NCI-H187 (cell line): ENCODE measurements at places on chromosomes 12 and 14.

DNA sequence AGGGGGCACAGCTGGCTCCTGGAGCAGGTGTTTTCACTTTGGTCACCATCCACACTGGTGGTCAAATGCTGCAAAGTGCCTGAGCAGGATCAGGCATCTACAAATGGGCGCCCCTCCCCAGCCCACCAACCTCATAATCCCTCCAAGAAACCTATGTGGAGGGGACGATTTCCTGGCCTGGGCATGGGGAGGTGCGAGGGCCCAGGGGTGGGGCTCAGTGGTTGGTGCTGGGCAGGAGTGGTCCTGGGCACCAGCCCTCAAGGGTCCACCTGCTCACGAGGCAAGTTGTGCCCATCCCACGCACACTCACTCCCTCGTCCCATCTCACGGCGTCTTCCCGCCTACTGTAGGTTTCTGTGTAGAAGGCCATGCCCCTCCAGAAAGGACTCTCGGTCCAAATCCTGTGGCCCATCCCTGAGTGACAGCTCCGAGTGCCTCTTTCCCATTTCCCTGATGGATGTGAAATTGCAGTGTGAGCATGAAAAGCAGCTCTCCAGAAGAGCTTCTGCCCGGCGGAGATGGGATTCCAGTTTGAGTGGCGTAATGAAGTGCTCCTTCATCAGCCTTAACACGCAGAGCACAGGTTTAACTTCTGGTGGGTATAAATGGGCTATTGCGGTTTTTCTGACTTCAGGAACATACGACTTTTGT lies 36.9 kb downstream of the SLC15A4 start:
- peak; percentile 76 for DNase-seq

DNA sequence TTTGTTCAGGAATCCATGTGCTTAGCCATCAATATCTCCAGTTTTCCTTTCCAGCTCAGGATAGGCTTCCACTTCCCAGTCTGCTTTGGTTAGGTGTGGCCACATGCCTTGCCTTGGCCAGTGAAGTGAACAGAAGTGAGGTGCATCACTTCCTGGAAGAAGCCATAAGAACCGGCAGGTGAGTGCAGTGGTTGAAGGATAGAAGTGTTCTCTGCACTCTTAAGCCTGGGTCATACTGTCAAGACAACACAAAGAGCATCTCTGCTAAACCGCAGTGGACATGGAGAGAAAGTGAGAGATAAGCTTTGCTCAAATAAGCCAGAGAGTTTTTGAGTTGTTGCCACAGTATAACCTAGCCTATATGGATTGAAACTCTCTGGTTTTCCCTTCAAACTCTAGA lies 11.4 kb downstream of the GNG2 start:
- no peak for DNase-seq

GRCh38 chr12:119885549-119885948 lies 8.4 kb upstream of the CIT start:
- DNase-seq = no peak

GRCh38 chr12:116384691-116385485 lies 107.4 kb upstream of the MED13L start:
- no peak for DNase-seq

- DNase-seq = no peak
These were observed 74.1 kb downstream of the PLXNC1 start for GRCh38 chr12:94222351-94223084.

DNA sequence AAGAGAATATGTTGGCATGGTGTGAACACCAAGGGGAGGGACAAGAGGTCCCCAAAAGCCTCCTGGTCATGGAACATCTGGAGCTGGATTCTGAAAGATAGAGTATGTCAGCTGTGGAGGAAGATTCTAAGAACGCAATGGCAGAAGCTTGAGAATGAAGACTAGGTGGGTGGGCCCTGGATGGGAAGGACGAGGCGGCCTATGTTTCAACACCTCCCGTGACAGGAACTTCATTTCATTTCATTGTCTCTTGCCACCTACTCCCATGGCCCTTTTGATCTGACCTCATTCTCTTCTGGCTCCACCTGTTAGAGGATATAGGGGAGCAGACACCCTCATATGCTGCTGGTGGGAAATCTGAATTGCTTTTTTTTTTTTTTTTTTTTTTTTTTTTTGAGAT lies 3.3 kb downstream of the UNG start:
- DNase-seq = no peak

GRCh38 chr14:96139879-96140278 lies 64.8 kb upstream of the BDKRB2 start:
- no peak for DNase-seq

GRCh38 chr12:15629108-15629507 lies 160.1 kb downstream of the EPS8 start:
- DNase-seq = no peak

DNA sequence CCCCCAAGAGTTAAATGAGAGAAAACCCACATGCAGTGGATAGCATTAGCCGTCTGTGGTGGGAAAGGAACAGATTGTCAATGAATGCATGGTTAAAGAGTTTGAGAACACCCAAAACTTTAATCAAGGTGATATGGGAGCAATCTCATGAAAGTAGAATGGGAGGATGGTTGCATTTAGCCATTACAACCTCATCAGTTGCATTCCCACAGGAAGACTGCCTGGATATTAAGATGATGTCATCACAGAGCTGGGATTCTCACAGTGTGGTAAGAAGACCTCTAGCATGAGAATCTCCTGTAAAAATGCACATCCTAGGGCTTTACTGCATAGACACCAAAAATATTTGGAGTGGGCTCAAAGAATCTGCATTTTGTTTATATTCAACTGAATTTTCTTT lies 284.9 kb downstream of the RGS6 start:
- no peak for DNase-seq

DNA sequence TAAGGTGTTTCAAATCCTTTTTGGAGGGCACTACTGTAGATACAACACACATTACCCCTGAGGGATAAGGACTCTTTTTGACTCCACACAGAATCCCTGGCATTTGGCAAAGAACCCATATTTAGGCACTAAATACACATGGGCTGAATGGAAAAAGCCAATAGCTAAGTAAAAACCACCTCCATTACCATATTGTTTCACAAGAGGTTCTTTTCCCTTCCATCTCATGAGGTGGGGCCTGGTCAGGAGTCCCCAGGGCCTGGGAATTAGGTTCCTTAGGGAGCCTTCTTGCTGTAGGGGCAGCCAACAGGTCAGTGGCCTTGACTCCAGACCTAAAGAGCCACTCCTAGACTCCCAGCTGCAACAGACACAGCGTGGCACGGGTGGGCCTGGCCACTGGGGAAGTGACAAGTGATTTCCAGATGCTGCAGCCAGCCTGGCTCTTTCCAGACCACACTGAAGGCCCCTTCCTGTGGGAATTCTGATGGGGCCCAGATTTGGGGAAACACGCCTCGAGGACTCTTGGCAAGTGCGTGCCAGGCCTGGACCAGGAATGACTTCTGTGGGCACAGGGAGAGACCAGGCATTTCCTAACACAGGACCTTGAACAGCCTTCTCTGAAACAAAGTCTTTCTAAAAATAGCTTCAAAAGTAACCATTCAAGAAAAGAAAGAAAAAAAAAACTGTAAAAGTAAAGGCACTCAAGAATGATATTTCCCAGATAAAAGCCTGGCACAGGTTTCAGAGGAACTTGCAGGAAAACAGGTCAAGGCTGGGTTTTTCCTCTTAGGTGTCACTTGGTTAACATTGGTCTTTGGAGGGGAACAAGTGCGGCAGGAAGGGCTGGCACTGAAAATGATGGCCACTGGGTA lies 18.1 kb downstream of the SSH1 start:
- no peak for DNase-seq

GRCh38 chr12:3203713-3204112 lies 126.5 kb downstream of the TSPAN9 start:
- no peak for DNase-seq

DNA sequence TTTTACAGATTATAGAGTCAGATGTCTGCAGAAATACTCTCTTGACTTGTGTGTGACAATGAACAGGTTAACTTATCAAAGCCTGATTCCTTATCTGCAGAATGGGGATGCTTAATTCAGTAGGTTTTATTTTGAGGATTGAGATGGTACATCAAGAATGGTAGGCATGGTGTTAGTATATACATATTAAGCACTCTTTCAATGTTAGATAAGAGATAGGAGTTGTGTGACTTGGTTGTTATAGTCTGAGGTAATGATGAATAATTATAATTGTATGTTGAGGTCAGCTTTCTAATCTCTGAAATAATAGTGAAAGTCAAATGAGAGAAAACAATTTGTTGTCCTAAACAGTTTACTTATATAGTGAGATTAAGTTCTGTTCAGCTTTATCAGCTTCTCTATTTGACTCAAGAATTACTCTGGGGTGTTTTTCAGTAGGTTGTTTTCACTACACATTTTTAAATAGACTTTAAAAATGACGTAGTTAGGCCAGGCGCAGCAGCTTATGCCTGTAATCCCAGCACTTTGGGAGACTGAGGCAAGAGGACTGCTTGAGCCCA lies 11.9 kb downstream of the PALS1 start:
- no peak for DNase-seq

DNA sequence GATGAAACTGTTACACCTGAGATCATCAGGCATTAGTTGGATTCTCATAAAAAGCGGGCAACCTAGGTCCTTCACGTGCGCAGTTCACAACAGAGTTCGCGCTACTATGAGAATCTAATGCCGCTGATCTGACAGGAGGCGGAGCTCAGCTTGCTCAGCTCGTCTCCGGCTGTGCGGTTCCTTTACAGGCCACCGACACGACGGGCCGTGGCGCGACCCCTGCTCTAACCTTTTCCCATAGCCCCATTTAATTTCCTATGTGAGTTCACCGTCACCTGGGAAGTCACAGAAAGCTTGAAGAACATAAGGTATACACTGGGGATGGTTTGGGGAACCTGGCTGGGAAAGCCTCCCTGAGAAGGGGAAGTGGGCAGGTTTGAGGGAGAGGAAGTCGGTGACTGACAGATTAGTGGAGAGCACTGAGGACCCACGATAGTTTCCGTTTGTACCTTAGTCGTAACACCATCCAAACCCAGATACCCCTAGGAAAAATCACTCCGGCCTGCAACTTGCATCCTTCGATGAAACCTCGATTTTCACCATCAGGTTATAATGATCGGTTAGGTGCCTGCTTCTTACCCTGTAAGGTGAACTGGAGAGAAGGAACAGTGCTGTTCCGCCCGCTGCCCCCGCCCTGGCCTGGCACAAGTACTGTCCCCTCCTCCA lies 2.8 kb upstream of the AAAS start:
- DNase-seq = no peak

DNA sequence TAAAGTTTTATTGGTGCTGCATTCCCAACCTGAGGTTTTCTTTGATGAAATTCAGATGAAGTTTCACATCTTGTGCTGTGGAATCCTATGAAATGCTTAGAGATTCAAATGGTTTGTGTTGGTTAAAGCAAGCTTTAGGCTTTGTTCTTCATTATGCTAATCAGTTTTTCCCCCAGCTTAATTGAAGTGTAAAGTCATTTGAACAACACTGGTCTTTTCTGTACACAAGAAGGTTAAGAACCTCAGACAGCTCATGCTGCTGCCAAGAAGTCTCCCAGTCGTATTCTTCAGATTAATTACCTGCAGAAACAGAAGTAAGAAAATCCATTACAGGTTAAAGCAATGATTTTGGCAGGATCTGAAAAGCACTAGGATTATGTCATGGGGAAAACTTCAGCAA lies 48.9 kb downstream of the EML1 start:
- no peak for DNase-seq

DNA sequence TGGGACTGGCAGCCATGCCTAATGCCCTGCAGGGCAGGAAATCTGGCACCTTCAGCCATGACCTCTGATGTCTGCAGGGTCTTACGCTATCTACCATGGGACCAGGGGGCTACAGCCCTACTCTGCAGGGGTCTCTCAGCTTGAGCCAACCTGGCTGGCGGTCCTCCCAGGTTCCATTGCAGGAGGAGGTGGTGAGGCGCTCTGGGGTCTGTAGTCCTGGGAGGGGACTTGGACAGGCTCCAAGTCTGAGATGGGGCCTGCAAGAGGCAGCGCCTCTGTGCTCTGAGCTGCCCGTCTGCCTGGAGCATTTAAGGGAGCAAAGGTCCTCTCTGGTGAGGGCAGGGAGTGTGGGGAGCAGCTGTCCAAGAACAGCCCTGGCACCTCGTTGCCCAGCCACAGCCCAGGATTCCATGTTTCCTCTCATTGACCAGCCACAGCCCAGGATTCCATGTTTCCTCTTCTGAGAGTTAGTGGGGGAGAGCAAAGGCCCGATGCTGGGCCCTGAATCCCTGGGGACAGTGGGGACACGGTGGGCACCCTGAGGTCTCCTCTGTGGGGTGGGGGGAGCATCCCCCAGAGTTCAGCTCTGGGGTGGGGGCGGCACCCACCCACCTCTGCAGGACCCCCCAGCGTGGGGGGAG lies 655 bp downstream of the PLD4 start:
- no peak for DNase-seq

DNA sequence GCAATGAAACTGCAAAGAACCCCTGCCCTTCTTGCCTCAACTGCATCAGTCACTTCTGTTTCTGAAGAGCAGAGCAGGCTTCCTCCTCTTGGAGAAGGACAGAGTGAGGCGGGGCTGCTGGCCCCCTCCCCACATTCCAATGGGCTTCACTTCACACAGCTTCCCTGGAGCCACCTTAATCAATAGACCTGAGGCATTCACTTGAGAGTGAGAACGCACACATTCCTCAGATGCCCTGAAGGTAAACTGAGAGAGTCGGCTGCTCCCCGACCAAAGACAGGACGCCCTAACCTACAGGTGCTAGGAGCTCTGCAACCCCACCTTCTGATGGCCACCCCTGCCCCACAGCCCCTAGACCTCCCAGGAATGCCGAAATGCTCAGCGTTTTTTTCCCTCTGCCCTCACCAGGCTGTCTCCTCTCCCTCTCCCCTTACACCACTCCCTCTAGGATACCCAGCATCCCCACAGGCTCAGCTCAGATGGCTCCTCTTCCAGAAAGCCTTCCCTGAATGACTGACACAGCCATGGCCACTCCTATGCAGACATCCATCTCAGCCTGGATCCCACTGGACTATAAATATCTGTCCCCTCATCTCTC lies 31.1 kb downstream of the SYNE3 start:
- DNase-seq = no peak
